LoVo (cell line): ENCODE measurements at places on chromosomes 1 and 21.

DNA sequence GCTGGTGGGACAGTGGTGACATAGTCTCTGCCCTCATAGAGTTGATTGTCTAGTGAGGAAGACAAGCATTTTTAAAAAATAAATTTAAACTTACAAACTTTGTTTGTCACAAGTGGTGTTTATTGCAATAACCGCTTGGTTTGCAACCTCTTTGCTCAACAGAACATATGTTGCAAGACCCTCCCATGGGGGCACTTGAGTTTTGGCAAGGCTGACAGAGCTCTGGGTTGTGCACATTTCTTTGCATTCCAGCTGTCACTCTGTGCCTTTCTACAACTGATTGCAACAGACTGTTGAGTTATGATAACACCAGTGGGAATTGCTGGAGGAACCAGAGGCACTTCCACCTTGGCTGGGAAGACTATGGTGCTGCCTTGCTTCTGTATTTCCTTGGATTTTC, 58.4 kb downstream of the LAMC2 start:
- DNase-seq = no peak

- peak; percentile 87 for DNase-seq
These were observed 610 bp upstream of the HES4 start for GRCh38 chr1:1000357-1001056.

DNA sequence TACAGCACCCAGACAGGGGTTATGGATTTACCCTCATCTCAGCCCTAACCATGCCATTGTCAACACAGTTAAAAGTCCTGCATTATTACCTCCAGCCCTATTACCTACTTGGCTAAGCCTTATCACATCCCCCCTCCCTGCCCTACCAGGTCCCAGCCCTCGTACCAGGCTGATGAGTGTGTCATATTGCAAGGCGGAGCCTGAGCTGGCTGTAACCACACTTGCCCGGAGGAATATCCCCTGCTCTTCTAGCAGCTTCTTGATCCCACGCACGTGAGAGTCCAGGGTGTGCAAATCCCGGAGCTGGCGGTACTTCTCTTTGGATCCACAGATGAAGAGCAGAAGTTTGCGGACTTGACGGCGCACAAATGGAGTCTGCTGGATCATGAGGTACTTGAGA, 87.4 kb downstream of the UBR4 start:
- no peak for DNase-seq

GRCh38 chr1:232951180-232951579, 769 bp downstream of the NTPCR start:
- peak; percentile 38 for DNase-seq

- DNase-seq = no peak
These were observed 49.6 kb downstream of the CD58 start for GRCh38 chr1:116521186-116521585.
